ENCODE measurements at places on chromosomes 3 and 15. TPM values are rescaled to one million over a fixed set of nuclear protein-coding genes. Genes with fewer than 3 reads are reported as not detected.

The SCN5A gene
- not detected for total RNA-seq

The CYP8B1 gene
- not detected for total RNA-seq

The ERICH6 gene
- total RNA-seq = not detected

DNA sequence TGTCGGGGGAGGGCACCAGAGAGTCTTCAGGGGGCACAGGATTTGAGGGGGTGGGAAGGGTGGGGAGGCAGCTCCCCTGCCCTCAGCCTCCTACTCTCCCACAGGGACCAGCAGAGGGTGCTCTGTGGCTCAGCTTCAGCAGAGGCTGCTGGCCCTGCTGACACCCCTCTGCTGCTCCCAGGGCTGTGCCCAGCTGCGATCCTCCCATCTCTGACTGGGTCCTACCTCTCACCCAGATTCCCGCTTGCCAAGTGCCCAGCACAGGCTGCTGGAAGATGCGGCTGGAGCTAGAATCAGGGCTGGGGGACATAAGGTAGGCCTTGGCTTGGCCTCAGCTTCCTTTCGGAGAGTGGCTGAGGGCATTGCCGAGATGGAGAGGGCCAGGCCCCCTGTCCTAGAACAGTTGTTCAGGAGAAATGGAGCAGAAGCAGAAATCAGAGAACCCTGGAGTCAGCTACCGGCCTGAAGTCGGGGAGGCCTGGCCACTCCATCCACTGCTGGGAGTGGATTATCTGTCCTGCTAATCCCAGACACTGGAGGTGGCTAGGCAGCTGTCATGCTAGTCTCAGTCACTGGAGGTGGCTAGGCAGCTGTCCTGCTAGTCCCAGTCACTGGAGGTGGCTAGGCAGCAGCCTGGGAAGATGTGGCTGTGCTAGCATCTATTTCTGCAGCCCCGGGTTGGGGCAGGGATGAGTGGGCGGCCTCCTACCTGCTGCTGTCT, 3.9 kb downstream of the GRM2 start:
- H3K27me3 ChIP-seq = no peaks in the 10 kb centered on the region
- no peak for DNase-seq
- H3K27ac ChIP-seq = no peak overlapping the region
- H3K36me3 ChIP-seq = no peaks in the 10 kb centered on the region
- H3K4me3 ChIP-seq = no peak overlapping the region
- H3K4me1 ChIP-seq = peaks cover 26% of the 10 kb centered on the region

- no peaks in the 10 kb centered on the region for H3K4me1 ChIP-seq
- H3K4me3 ChIP-seq = no peak overlapping the region
- no peaks in the 10 kb centered on the region for H3K27me3 ChIP-seq
- H3K36me3 ChIP-seq = no peaks in the 10 kb centered on the region
- no peak for DNase-seq
These were observed 42.7 kb upstream of the CCK start for GRCh38 chr3:42308651-42309050.

- H3K27ac ChIP-seq = no peak overlapping the region
- no peaks in the 10 kb centered on the region for H3K27me3 ChIP-seq
- no peak overlapping the region for H3K4me3 ChIP-seq
- H3K36me3 ChIP-seq = no peaks in the 10 kb centered on the region
- no peaks in the 10 kb centered on the region for H3K4me1 ChIP-seq
These were observed 94.7 kb downstream of the OCA2 start for GRCh38 chr15:28004143-28005003.

- no peak overlapping the region for H3K27ac ChIP-seq
- no peak for DNase-seq
- no peaks in the 10 kb centered on the region for H3K27me3 ChIP-seq
- H3K36me3 ChIP-seq = no peaks in the 10 kb centered on the region
- no peaks in the 10 kb centered on the region for H3K4me1 ChIP-seq
- H3K4me3 ChIP-seq = no peak overlapping the region
These were observed 13.3 kb upstream of the CHRNB4 start for GRCh38 chr15:78654272-78654671.

DNA sequence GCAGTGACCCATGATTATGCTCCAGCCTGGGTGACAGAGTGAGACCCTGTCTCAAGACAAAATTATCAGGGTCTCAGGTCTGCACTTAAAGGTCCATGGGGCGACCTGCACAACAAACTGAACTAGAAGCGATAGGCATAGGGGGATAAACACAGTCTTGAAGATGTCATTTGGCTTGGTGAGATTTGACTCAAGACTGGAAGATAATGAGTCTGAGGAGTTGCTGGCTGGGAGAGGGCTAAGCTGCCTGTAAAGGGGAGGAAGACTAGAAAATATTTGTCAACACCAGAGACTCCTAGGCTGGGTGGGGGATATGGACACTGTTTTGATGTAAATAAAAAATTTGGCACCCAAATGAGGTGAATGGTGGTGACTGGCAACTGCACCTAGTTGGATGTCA, 19.8 kb downstream of the GHRL start:
- peak; percentile 20 for DNase-seq
- peaks cover 53% of the 10 kb centered on the region for H3K36me3 ChIP-seq
- peak overlapping the region; percentile 34 for H3K27ac ChIP-seq
- no peak overlapping the region for H3K4me3 ChIP-seq
- peaks cover 68% of the 10 kb centered on the region for H3K4me1 ChIP-seq
